ENCODE measurements at places on chromosomes 1 and 21.

GRCh38 chr1:51661081-51661518 lies 44.2 kb downstream of the OSBPL9 start:
- DNase-seq, result no peak

DNA sequence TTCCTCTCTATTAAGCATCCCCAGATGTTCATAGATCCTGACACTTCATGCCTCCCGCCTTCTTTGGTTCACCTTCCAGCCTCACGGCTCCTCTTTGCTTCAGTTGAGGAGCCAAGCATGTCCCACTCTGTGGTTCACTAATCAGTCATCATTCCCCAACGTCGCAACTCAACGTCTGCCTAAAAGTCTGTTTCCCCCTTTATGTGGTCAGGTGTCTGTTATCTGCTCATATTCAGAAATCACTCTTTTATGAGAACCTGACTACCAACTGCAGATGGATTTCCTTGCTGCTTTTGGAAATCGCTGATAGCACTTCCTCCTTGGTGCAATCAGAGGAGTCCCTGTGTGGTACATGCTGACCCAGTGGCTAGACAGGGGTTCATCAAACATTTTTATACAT lies 94.1 kb upstream of the VANGL1 start:
- no peak for DNase-seq

GRCh38 chr1:159040893-159041724 lies 31.4 kb downstream of the IFI16 start:
- DNase-seq, result no peak

DNA sequence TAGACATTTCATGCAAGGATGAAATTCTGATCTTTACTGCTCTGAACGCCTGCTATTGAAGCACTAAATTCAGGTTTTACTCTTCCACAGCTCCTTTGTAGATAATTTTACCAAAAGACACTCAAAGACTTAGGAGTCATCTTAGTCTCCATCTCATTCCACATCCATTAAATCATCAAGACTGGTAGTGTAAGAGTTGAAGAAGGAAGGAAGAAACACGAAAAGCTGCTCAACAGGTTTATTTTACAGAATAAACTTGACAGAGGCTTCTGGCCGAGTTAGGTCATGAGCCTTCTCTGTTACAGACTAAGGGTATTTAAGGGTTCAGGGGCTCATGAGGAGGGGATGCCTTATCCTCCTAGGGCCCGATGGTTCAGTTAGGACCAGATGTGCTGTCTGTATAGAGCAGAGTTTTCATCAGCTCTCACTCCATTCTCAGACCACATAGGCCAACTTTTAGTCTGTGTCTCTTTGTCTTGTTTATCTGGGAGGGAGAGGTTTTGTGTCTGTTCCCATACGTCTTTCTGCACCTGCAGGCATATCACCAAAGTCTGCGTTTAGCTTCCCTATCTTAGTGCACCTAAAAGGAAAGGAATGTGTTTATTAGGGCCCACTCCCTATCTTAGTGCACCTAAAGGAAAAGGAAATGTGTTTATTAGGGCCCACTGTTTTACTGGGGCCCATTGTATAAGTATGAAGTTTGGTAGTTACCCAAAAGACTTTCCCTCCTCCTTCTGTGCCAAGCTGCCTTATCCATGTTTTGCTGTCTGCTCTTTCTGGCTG lies 57.4 kb upstream of the RGS18 start:
- no peak for DNase-seq

- DNase-seq, result no peak
Measured at GRCh38 chr1:116426401-116426800, 53.4 kb downstream of the ATP1A1 start.

- DNase-seq, result no peak
Measured at GRCh38 chr1:59061876-59062275, 235.0 kb upstream of the FGGY start.

DNA sequence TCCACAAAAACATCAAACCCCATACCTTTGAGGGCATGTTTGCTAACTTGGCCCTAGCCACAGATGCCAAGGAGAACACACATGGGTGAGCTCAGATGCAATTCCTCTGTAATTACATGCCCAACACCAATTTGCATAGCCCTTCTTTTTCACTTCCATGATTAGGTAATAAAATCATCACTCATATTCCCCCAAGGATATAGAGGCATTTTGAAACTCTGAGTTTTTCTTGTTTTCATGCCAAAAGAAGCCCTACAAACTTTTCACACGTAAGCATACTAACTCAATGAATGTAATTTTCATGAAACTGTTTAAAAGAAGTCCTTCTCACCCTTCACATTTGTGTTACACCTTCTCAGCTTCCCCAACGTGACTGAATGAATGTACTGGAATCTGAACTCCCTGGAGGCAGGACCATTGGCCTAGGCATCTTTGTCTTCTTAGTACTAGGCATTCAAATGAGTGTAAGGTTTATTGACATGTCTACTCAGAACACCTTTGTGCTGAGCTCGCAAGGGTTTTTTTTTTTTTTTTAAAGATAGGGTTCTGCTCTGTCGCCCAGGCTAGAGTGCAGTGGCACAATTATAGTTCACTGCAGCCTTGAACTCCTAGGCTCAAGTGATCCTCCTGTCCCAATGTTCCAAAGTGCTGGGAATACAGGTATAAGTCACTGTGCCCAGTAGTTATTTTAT lies 31.0 kb downstream of the FBXO42 start:
- DNase-seq, result no peak

GRCh38 chr1:15625056-15625917 lies 8.0 kb downstream of the DDI2 start:
- no peak for DNase-seq

GRCh38 chr1:11316701-11317100 lies 43.7 kb downstream of the UBIAD1 start:
- DNase-seq, result no peak

- DNase-seq, result peak; percentile 9
Measured at GRCh38 chr1:33295450-33296081, 25.3 kb downstream of the A3GALT2 start.

DNA sequence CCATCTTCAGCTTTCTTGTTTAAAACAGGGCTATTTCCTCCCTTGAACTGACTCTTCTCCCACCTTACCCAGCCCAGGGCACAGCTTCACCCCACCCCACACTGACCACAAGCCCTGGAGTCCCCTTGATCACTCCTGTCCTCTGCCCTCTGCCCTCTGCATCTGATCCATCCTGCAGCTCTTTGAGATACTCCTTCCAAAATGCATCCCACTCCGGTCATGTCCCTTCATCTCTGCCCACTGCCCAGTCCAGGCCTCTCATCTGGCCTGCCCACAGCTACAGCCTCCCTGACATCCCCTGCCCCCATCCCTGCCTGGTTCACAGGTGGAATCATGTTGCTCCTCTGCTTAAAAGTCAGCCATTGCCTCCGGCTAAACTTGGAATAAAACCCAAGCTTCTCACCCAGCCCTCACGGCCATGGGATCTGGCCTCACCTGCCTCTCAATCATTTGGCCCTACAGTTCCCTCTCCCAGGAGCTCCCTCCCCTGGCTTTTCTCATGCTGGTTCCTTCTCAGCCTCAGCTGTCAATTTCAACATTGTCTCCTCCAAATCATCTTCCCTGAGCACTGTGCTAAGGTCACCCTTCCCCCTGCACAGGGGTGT lies 202.0 kb downstream of the MATN1 start:
- no peak for DNase-seq

- no peak for DNase-seq
Measured at GRCh38 chr1:159054427-159054826, 22.1 kb downstream of the AIM2 start.

DNA sequence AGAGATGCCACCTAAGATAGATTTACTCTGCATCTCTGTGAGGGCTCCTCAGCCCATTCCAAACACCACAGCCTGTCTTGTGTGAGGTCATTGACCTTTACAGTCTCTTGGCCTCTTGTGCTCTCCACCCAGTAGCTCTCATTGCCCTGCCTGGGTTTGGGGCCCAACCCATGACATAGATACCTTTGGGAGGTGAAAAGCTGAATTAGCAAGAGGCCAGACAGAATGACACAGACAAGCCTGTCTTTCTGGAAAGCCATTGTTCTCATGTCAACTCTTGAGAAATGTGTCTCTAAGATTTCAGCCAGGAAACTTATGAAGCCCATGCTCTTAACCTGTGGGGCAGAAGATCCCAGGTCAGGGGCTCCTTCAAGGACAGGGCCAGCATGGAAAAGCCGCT lies 18.4 kb upstream of the F3 start:
- no peak for DNase-seq

- DNase-seq, result no peak
Measured at GRCh38 chr1:109617291-109617801, 2.1 kb downstream of the GNAT2 start.

DNA sequence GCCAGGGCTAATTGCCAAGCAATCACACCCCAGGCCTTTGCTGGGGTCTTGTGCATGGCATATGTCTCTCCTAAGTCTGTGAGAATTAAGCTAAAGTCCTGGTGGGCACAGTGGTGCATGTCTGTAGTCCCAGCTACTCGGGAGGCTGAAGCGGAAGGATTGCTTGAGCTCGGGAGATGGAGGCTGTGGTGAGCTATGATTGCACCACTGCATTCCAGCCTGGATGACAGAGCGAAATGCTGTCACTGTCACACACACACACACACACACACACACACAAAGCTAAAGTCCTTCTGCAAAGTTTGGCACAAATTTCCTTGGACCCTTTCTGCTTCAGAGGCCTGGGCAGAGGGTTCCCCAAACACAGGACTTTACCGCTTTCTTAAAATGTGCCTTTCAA lies 31.3 kb upstream of the DNAJC11 start:
- DNase-seq, result no peak

- DNase-seq, result no peak
Measured at GRCh38 chr1:11740258-11741192, 4.6 kb downstream of the AGTRAP start.

- DNase-seq, result no peak
Measured at GRCh38 chr1:77100875-77101274, 118.4 kb downstream of the PIGK start.

GRCh38 chr1:36590264-36590663 lies 107.6 kb upstream of the CSF3R start:
- DNase-seq, result no peak

GRCh38 chr1:228212415-228212965 lies 4.6 kb downstream of the OBSCN start:
- no peak for DNase-seq

DNA sequence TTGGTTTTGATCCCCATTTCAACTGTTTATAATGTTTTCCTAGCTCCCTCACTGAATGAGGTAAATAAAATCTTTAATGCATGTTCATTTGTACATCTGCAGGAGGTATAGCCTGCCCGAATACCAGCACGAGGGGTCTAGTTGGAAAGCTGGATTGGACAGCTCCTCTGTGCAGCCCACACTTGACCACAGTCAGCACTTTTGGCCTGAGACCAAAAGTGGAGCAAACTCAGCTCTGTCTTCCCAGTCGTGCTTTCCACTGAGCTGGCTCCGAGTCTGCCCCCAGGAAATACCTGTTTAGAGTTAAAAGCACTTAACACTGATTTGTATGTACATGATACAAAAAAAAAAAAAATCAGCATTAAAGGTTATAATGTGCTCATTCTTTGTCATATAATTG lies 224.4 kb downstream of the DSCAM start:
- no peak for DNase-seq

GRCh38 chr21:33998402-33998801 lies 75.0 kb upstream of the MRPS6 start:
- no peak for DNase-seq

- peak; percentile 24 for DNase-seq
Measured at GRCh38 chr1:1231400-1232207, at the start of gene SDF4. SDF4 (minus strand) TSS chr1:1232001; CDS start chr1:1228772, 3,229 bp downstream.

- no peak for DNase-seq
Measured at GRCh38 chr21:45146801-45147200, 72.4 kb downstream of the ADARB1 start.

DNA sequence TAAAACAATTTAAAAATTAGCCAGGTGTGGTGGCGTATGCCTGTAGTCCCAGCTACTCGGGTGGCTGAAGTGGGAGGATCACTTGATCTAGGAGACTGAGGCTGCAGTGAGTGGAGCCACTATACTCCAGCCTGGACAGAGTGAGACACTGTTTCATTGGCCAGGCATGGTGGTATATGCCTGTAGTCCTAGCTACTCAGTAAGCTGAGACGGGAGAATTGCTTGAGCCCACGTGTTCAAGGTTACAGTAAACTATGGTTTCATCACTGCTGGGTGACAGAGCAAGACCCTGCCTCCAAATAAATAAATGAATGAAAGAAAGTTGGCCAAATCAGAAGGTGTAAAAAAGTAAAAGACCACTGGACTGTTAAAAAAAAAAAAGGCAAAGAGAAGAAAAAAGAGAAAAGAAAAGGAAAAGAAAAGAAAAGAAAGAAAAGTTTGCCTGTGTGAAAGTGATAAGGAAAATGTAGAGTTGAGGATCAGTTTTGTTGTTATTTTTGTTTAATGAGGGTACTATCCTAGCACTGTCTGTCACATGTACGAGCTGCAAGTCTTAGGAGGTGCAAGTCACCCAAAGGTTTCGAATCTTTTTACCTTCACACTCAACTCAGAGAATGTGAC lies 52.3 kb downstream of the LUZP1 start:
- no peak for DNase-seq

- no peak for DNase-seq
Measured at GRCh38 chr1:222521299-222522104, 26.4 kb downstream of the HHIPL2 start.

DNA sequence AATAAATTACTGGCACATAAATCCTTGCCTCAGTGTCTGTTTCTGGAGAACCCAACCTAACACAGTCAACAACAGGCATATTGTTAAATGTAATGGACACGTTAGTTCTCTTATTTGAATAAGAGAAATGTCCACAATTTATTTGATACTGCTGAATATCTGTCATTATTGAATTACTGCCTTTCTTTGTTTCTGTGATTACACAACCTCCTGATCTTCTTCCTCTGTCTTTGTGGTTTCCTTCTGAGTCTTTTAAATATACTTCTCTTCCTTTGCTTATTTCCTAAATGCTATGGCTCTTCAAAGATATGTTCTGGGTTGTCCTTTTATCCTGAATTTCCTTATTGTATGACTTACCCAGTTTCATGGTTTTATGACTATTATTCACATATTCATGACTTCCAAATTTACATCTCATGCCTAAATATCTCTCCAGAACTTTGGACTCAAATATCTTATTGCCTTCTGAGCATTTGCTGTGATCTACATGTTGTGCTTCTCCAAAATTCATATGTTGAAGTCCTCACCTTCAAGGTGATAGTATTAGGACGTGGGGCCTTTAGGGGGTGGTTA lies 39.9 kb downstream of the MSH4 start:
- DNase-seq, result no peak

- DNase-seq, result no peak
Measured at GRCh38 chr1:94285031-94285654, 47.8 kb upstream of the ARHGAP29 start.

DNA sequence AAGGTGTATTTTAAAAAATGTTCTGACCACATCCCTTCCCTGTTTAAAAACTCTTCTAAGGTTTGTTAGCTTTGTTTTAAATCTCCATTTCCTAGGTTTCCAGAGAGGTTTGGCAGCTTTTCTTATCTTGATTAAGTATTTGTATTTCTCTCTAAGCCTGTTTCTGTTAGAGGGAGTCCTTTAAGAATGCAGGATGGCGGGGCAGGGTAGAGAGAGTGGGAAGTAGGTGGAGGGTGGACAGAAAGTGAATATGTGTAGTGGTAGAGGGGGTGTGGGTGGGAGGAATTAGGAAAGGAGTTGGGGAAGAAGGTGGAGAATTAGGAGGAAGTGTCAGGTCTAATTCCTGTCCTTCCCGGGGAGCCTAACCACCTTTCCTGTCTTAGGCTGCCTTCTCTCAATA lies 21.2 kb upstream of the SERBP1 start:
- no peak for DNase-seq

- no peak for DNase-seq
Measured at GRCh38 chr1:118290571-118290970, 105.5 kb upstream of the SPAG17 start.

GRCh38 chr21:37665230-37666024 lies 250.8 kb downstream of the KCNJ6 start:
- no peak for DNase-seq

GRCh38 chr1:169892927-169893644 lies 610 bp downstream of the SCYL3 start:
- DNase-seq, result no peak
